ENCODE measurements at places on chromosomes 12 and 14.

- no peak for DNase-seq
Measured at GRCh38 chr12:108747563-108747962, 16.2 kb upstream of the CORO1C start.

DNA sequence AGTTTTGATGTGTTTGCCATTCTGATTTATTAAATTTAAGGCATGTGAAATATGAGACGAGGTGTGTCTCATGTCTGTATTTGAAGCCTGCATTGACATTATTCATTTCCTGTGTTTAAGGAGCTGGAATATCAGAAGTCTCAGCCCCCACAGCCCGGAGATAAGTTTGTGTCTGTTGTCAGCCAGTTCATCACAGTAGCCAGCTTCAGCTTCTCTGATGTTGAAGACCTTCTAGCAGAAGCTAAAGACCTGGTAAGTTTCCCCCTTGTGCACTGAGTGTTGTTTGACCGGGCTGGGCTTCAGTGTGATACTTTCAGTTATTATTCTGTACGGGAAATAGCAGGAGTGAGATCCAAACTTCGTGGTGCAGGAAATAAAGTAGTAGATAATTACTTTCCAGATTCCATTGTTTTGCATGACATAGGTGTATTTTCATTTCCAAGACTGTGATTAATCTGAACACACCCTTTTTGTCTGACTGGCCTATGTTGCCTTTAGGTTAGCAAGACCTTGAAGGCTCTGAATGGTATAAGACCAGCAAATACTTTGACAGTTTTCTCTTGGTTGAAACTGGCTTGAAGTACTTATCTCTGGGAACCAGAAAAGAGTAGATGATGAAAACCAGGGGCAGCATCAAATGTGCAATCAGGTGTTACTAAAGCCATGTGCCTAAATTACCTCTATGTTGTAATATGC is 101.5 kb downstream of the GPR135 start:
- DNase-seq, result no peak

DNA sequence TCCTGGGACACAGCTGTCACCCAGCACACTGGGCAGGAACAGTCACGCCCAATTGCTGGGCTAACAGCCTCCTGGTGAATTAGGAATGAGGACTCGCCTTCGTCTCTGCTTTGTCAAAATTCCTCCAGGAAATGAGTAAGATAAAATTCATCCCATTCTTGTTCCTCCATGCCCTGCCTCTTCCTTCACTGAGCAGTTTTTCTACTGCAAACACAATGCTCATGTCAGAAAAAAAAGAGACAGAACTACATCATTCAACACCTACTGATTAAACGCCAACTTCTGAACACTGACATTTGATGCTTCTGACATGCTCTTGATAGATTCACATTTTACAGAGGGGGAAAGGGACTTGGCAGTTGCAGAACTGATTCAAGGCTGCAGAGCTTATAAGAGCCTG is 37.5 kb upstream of the DTX1 start:
- no peak for DNase-seq

DNA sequence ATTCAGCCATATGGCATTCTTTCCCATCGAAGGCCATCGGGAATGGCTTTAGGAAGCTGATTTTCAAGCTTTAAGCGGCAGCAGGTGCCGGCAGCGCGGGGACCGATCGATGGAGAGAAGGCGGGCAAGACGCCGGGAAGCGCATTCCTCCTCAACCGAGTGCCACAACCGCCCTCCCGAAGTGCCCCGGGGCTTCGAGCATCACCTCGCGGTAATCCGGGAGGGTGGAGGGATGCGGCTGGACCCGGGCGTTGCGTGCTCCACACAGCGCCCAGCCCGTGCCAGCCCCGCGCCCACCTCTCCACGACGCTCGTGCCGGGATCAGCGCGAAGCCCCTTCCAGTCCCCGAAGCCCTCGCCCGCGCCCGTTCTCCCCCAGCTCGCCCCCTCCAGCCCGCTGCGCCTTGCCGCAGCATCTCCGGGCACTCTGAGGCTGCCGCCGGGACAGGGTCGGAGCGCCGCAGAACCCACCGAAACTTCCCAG is 3.2 kb downstream of the USP44 start:
- DNase-seq, result no peak

- no peak for DNase-seq
Measured at GRCh38 chr12:41424651-41425050, 236.5 kb downstream of the PDZRN4 start.

DNA sequence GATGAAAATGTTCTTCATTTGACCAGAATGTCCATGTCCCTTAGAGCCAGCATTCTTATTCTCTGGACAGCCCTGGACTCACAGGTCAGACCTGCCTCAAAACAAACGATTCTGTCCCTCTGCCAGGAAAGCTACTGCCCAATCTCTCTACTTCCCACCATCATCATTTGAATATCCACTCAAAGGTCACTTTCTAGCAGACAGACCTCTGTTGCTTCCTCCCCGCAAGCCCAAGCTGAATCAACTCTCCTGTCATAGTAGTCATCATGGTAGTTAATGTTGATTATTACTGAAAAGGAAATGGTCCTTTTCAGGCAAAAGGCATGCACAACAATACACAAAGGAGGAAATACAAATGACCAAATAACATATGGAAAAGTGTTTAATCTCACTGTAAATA is 39.6 kb upstream of the CPM start:
- no peak for DNase-seq

GRCh38 chr12:93449277-93449676 is 7.5 kb upstream of the UBE2N start:
- no peak for DNase-seq

DNA sequence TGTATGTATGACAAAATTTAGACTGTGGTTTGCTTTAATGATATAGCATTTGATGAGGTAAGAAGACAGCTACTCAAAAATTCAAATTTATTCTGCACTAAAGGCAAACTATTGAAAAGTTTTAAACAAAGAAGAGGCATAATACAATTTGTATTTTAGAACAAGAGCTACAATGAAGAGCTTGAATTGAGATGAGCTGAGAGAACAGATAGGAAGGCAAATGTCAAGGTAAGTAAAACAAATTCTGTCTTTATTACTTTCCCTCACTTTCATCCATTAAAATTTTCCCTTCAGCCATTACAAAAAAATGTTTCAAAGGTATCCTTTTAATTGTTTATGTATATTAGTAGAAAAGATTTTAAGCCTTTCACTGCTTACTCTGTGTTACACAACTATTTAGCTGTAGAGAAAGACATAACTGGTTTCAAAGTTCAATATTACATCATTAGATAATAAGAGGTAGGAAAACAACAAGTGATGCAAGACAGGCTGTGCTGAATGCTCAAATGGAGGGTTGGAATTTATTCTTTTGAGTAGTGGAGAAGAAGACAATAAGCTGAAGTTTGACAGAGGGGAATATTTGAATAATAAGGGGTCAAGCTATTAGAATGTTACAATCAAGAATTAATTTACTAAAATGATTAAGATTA is 1334.1 kb downstream of the FSCB start:
- DNase-seq, result no peak

- DNase-seq, result no peak
Measured at GRCh38 chr14:34620115-34620514, 9.8 kb downstream of the SNX6 start.

DNA sequence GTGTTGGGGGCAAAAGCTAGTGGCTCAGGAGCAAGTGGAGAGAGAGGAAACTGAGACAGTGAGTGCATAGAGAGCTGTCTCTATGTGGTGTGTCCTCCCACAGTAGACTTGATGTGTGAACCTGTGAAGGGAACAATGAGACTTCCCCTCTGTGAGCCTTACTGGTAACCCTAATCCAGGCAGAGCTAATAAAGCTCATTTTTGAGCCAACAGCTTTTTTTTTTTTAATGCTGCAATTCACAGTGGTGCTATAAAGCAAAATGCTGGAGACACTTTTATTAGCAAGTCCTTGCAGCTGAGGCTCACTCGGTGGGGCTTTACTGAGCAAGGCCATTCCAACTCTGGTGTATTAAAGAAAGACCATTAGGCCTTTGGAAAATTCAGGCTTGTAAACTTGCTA is 26.9 kb downstream of the FBXW8 start:
- DNase-seq, result no peak

- DNase-seq, result no peak
Measured at GRCh38 chr12:53320352-53321195, 836 bp downstream of the AAAS start.

GRCh38 chr12:83122623-83122934 is 435.9 kb downstream of the TMTC2 start:
- no peak for DNase-seq

- no peak for DNase-seq
Measured at GRCh38 chr14:69356903-69357543, 41.1 kb downstream of the ERH start.

DNA sequence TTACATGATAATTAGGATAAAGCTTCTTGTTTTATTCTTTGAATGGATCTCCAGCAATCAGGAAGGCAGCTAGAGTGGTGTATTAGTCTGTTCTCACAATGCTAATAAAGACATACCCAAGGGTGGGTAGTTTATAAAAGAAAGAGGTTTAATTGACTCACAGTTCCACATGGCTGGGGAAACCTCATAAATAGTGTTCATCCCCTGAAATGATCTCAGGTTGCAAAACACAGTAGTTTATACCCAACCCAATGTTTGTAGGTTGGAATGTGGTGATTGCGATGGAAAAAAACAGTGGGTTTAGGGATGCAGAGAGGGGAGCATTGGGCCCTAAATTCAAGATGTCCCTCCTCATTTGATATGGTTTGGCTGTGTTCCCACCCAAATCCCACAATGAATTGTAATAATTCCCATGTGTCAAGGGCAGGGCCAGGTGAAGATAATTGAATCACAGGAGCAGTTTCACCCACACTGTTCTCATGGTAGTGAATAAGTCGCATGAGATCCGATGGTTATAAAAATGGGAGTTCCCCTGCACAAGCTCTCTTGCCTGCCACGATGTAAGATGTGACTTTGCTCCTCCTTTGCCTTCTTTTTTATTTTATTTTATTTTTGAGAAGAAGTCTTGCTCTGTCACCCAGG is 11.5 kb downstream of the MUCL1 start:
- no peak for DNase-seq

GRCh38 chr12:6863586-6864321 is 3.6 kb upstream of the TPI1 start:
- no peak for DNase-seq

- DNase-seq, result no peak
Measured at GRCh38 chr12:96295532-96296160, 101.5 kb downstream of the ELK3 start.

- peak; percentile 34 for DNase-seq
Measured at GRCh38 chr12:104057771-104058197, 6.5 kb upstream of the HCFC2 start.

GRCh38 chr12:6539707-6540134 is 5.4 kb downstream of the GAPDH start:
- DNase-seq, result no peak

DNA sequence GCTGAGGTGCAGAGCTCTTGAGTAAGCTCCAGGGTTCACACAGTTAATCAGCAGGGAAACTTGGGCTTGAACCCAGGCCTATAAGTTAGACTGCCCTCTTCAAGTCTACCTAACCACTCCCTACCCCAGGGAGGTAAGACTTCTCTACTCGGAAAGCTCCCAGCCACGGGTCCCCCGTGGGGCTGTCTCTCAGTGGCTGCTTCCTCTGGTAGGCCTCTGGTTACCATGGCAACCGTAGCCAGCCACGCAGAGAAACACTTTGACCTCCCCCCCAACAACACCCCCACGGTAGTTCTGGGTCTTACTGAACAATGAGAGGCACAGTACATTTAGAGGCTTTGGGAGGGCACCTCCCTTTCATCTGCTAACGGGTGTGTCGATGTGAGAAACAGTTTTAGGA is 245.2 kb downstream of the AACS start:
- no peak for DNase-seq

DNA sequence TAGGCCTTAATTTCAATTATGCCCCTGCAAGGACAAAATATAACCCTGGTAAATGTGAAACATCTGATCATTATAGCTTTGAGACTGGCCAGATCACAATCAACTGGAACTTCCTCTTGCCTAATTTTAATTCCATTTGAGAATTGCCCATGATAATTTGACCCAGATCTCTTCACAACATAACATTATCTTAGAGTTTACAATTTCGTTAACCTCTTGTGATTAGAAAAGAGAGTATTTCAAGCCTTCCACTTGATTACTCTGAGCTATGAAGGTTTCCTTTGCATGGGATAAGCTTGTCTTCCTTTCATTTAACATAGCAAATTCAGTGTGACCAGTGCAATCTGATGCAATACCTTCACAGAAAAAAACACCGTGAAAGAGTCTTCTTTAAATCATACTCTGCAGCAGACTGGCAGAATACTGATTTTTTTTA is 143.6 kb downstream of the DUSP6 start:
- no peak for DNase-seq

- DNase-seq, result no peak
Measured at GRCh38 chr12:92007787-92008186, 137.9 kb downstream of the BTG1 start.

GRCh38 chr12:4210183-4210582 is 63.4 kb upstream of the CCND2 start:
- no peak for DNase-seq

DNA sequence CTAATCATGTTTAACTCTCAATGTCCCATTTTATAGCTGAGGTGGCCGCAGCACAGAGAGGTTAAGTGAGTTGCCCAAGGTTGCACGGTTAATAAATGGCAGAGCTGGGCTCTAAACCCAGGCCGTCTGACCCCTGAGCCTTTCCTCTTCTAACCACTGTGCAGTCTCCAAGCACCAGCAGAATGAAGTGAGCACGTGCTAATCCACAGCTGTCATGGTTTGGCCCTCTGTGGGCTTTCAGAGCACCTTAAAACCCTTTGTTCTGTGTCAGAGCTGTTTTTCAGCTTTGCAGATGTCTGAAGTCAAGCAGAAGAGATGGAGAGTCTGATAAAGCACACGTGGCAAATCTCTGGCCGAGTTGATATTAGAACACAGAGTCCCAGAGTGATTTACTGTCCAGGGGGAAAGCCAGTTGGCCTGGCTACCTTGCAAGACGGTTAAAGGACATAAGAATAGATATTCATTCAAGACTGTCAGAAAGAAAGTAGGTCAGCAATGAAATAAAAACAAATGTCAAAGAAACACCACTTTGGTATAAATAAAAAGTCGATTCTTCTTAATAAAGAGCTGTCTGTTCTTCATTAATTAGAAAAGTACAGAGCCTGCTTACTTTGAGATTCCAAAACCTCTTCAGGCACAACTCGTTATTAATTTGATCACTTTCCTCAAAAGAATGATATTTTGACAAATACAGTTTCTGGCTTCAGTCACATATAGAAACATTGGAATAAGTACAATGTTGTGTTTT is 107.3 kb downstream of the CRADD start:
- DNase-seq, result peak; percentile 31

DNA sequence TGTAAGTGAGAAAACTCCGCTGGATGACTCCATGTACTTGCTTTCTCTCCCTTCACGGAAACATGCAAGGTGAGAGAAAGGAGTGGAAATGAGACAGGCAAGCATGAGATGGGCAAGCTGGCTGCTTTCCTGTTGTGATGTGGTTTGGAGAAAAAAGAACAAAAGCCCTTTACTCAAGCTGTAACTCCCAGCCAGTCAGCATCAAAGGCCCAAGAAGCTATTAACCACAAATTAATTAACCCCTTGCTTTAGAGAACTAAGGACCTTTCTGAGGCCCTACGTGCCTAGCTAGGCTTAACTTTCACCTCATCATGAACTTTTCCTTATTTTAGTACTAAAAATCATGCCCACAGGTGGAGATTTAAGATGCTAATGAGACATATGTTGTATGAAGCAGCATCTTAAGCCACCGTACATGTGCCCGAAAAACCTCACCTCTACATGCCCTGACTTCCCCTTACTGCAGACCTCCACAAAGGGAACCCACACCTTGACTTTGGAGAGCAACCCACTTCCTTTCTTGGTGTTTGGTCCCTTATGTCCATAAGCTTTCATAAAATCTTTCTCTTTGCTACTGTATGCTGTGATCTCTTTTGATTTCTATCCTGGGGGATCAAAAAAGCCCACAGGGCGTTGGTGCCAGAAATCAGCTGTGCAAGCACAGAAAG is 87.0 kb downstream of the GALNT8 start:
- DNase-seq, result peak; percentile 33
